ENCODE measurements at places on chromosomes 5 and 9.

DNA sequence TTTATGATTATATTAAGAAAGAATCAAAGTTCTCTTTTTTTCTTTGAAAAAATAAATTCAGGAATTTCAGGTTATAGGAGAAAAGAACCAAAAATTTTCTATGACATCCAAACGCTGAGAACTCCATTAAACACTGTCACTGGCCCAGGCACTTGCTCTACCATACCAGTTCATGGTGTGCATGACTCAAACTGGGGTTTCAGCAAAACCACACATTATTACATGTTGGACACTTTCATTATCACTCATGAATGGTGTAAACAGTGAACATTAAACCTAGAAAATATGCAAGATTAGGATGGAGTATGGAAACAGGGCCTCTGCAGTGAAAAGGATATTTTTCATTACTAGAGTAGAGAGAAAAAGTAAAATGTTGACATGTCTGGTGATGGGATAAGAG, 369.9 kb upstream of the FAM174A start:
- DNase-seq = no peak

DNA sequence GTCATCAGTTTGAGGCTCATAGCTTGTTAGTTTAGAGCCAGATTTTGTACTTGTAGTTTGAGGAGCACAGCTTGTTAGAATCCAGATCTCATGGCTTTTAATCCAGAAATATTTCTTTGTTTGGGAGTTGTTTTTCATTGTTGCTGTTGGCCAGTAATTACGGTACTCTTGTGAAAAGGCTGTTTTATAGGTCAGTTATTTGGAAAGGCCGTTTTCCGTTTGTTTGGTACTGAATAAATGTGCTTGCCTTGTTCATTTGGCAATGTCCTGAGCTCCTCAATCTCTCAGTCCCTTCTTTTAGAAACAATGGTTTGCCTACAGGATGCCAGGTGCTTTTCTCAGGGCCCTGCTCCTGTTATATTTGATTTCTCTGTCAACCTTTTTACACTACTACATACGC, 4.5 kb upstream of the MOB3B start:
- no peak for DNase-seq

- no peak for DNase-seq
These were observed 272.2 kb downstream of the PRELID2 start for GRCh38 chr5:145562931-145563330.

DNA sequence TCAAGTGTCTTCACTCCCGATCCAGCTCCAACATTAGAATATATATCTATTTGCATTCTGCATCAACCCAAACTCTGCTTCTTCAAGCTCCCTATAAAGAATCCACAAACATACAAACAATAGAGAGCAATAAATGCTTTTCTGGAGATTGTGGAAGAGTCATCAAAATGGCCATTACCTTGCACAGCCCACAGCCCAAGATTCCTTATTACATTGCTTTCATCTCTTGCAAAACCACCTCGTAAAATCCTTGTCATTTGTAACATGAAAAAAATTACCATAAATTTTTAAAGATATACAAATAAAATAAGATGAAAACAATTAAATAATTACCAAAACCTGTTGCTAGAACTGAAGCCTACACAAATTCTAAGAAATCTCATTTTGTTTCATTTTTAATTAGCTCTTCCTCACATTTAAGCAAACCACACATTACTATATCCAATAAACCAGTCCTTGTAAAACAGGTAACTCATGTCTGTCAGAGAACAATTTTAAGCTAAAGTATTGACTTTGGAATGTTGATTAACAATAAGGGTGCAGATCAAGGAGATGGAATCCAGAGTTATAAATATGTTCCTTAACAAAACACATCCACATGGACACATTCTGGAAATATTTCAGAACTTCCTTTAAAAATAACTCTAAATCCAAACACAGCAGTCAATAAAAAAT, 7.1 kb downstream of the SPINK9 start:
- DNase-seq = no peak

- no peak for DNase-seq
These were observed 14.9 kb upstream of the CARD19 start for GRCh38 chr9:93081081-93081529.

GRCh38 chr9:113523421-113524141, 60.1 kb downstream of the RGS3 start:
- no peak for DNase-seq

GRCh38 chr9:137670391-137671195, 51.8 kb downstream of the EHMT1 start:
- DNase-seq = no peak

- DNase-seq = no peak
These were observed 26.5 kb downstream of the TRMO start for GRCh38 chr9:97895695-97896332.

- DNase-seq = no peak
These were observed 140.8 kb upstream of the ZNF462 start for GRCh38 chr9:106722051-106722753.

DNA sequence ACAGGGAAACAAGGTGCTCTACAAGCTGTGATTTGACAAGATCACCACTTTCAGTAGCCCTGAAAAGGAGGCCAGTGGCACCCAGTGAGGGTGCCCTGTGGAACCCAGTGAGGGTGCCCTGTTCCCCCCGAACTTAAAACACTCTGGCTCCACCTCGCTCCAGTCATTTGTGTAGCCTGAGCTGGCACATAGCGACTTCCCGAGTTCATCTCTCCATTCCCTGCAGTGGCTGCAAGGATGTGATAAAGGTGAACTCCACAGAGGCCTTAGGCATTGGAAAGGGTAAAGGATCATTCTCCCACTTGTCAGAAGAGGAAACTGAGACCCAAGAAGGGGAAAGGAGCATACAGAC, 21.9 kb upstream of the ANXA6 start:
- no peak for DNase-seq

DNA sequence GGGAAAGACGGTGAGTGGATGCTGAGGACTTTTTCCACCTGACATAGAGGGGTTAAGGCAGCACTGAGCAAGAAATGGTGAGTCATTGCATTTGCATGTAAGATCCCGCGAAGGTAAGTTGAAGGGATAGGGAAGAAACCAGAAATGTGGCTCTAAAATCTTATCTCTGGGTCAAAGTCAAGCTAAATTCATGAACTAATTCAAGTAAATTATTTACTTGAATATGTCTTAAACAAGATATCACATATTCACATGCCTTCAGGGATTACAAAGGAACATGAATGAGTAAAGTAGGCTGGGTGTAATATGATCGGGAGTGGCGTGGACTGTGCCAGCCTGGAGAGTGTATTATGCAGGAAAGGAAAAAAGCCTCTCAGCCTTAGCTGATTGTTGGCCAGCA, 74.4 kb upstream of the EQTN start:
- no peak for DNase-seq

DNA sequence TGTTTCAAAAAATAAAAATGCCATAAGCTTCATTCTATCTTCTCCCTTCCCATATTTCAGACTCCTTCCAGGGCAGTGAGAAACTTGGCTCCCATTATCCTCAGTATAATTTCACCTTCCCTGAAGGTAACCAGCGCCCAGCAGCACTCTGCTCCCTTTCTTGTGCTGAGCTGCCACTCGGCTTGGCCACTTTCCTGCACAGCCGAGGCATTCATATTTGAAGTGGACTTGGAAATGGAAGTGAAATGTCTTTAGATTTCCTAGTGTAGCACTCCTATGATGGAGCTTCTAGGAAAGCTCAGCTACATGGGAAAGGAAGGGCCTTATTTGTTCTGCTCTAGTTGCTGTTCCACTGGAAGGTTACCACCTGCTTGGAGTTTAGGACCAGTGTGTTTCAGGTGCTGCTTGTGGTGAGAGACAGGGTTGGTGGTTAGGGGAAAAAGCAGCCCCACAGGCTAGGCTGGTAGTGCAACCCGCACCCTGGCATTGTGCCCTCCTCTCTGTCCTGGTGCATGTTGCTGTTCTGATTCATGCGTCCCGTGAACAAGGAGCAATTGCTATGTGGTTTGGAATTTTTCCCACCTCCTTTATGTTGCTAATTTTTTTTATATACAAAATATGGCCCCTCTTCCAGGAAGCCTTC, 53.8 kb downstream of the RAD23B start:
- DNase-seq = no peak

- DNase-seq = no peak
These were observed at the start of gene NEUROG1 for GRCh38 chr5:135535820-135536801. Gene NEUROG1 (minus strand): TSS chr5:135535964. CDS start chr5:135535690, 274 bp downstream.

DNA sequence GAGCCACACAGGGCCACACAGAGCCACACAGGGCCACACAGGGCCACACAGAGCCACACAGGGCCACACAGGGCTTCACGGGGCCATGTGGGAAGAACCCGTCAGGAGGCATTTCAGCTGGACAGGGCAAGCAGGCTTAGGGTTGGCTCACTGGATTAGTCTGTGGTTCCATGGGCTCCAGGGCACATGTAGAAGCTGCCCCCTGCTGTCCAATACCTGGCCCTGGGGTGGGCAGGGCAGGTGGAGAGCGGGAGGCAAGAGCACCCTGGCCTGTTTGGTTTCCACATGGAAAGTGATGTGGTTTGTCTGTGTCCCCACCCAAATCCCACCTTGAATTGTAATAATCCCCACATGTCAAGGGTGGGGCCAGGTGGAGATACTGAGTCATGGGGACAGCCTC, 16.4 kb upstream of the LPCAT1 start:
- no peak for DNase-seq

DNA sequence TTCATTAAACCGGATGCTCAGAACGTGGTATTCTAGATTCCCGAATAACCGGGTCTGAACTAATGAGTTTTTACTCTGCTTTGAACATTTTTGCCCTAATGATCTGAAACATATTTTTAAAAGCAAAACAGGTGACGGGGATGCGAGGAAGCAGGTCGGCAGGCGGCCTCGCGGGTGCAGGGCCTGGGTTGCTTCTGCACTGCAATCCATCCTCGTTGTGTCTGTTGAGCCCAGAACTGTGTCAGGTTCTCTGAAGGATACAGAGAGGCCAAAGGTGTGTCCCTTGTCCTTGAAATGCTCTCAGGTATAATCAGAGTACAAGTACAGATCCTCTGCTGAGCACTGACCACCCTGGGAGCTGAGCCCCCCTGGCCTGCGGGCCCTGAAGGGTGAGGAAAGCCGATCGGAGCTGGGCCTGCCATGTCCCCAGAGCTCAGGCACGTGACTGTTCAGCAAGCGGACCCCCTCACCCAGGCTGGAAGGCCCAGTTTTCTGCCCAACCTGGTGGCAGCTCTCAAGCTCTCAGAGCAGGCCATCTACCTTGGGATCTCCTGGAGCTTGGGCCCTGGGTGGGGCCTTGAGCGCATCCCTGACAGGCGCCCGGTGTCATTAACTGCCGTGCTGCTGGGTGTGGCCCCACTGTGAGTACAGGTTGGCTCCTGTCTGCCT, 151.8 kb downstream of the OLFM1 start:
- no peak for DNase-seq

GRCh38 chr5:126919566-126919965, 110.8 kb downstream of the MARCHF3 start:
- DNase-seq = no peak

DNA sequence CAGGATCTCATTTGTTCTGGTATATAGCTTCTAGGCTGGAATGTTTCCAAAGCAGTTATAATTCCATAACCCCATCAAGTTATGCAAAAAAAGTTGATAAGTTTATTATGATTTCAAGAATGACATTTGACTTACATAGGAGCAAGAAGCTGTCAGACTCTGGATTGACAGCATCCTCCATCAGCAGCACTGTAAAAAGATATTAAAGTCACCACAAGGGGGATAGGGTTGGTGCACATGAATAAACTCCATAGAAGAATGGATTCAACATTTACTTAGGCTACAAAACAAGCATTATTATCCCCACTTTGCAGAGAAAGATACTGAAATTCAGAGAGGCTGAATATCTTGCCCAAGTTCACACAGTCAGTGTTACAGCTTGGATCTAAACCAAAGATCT, 208.9 kb upstream of the SLC30A5 start:
- no peak for DNase-seq

- DNase-seq = no peak
These were observed 16.6 kb upstream of the TGFBI start for GRCh38 chr5:136012041-136012804.

GRCh38 chr9:124215956-124216355, 41.8 kb upstream of the NEK6 start:
- no peak for DNase-seq

- DNase-seq = no peak
These were observed 17.0 kb downstream of the ERAP2 start for GRCh38 chr5:96893342-96893741.

- no peak for DNase-seq
These were observed 92.9 kb downstream of the PDZD2 start for GRCh38 chr5:31731710-31732301.

GRCh38 chr5:149932445-149933350, 11.9 kb downstream of the PDE6A start:
- DNase-seq = no peak

GRCh38 chr9:109975574-109976295, 195.7 kb downstream of the PALM2AKAP2 start:
- DNase-seq = no peak

GRCh38 chr9:93458712-93459111, 5.3 kb upstream of the FAM120AOS start:
- DNase-seq = no peak

GRCh38 chr5:107306594-107306993, 364.1 kb downstream of the EFNA5 start:
- DNase-seq = no peak

DNA sequence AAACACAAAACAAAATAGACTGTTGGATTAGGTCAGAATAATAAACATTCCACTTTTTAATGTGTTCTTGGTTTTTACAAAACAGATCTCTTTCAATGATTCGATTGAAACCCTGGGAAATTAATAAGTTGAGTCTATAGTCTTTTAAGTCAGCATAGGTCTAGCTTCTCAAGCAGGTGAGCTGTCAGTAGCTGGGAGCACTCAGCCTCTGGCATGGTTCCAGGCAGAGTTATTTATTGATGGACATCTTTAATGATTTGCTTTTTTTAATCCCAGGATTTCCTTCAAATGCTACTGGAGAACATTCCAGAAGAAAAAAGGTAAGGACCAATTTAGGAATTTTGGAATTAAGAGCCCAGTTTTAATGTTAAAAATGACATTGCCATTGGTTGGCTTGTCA, 241.0 kb downstream of the AOPEP start:
- DNase-seq = no peak

- DNase-seq = no peak
These were observed 64.1 kb upstream of the TLE1 start for GRCh38 chr9:81753436-81753835.

GRCh38 chr5:2697041-2697440, 54.4 kb downstream of the IRX2 start:
- DNase-seq = no peak

- no peak for DNase-seq
These were observed 16.8 kb downstream of the PHF2 start for GRCh38 chr9:93593144-93593658.

- DNase-seq = no peak
These were observed 93.9 kb downstream of the SLC25A46 start for GRCh38 chr5:110832683-110833082.

DNA sequence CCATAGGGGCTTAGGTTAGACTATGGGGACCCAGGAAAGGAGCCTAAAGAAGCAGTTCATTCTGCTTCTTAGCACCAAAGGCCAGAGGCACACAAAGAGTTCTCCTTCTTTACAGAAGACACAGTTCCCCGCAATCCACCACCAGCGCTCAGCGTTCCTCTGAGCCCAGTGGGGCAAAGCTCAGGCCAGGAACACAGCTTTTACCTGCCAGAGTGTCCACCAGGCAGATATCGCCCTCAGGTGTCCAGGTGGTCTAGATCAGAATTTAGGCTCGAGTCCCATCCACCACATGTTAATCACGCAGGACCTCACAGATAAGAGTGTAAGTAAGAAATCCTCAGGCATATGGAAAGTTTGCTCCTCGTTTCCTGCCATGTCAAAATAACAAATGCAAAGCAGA, 53.0 kb downstream of the UBE2QL1 start:
- DNase-seq = no peak

GRCh38 chr9:131582056-131582455, 36.7 kb downstream of the PRRT1B start:
- no peak for DNase-seq
